M059J (cell line): ENCODE measurements at places on chromosomes 12 and 14. TPM values are rescaled to one million over a fixed set of nuclear protein-coding genes. Genes with fewer than 3 reads are reported as not detected.

DNA sequence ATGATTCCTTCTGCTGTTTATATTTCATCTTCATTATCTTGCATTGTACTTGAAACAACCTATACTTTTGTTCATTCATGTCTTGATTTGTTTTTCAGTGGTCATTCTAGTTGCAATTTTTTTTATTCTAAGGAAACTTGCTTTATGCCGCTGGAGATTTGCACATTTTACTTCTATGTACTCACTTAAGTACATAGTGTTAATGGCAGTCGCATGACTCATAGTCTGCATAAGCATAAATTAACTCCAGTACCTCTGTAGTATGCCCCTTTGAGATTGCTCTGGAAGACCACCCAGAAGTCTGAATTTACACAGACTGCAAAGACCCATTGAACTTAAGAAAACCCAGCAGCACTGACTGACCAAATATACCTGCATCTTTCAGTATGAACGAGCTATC is 77.0 kb downstream of the MSRB3 start:
- DNase-seq = peak; percentile 5

The SAV1 gene
- total RNA-seq = 9.2 and 14.1 TPM in 2 replicates

- peak; percentile 69 for DNase-seq
Measured at GRCh38 chr12:46608431-46609272, 217.1 kb downstream of the SLC38A4 start.

- DNase-seq = no peak
Measured at GRCh38 chr12:75577812-75578211, 66.4 kb upstream of the KRR1 start.

GRCh38 chr14:65382586-65382985 is 29.9 kb upstream of the FUT8 start:
- no peak for DNase-seq

The ADCY6 gene
- 7.1 and 16.3 TPM in 2 replicates for total RNA-seq

- peak; percentile 54 for DNase-seq
Measured at GRCh38 chr14:104708606-104709268, 15.3 kb upstream of the ADSS1 start.

DNA sequence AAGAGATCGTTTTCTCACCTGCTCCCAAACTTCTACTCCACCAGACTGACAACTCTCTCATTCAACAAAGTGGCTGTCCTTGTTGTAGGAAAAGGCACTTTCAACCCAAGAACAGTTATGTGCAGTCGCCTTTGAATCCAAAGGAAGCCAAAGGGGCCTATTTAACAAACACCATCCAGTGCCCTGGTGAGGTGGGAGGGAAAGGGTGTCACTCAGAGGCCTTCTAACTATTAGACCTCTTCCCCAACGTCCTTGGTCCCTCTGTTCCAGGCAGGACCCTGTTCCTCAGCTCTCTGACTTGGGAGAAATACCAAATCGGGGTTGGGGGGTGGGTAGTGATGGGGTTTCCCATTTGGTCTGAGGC is 3.2 kb downstream of the SIX4 start:
- no peak for DNase-seq

DNA sequence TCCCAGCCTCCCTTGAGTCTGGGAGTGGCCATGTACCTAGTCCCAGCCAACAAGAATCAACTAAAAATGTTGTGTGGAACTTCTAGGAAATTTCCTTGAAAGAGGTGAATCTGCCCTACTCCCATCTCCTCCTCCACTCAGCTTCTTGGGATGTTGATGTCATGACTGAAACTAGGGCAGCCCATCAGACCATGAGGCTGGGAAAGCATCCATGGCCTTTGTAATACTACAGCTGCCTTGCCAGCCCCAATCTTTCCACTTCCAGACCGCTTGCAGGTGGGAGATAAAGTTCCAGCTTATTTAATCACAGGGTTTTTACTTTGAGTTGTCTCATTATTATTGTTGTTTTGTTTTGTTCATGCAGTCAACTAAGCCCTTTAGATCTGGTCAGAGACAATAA is 170.3 kb upstream of the LMNTD1 start:
- DNase-seq = no peak

GRCh38 chr12:101552277-101552676 is 42.5 kb upstream of the MYBPC1 start:
- peak; percentile 31 for DNase-seq

- no peak for DNase-seq
Measured at GRCh38 chr14:104583424-104584306, 4.1 kb downstream of the C14orf180 start.

The ARHGDIB gene
- total RNA-seq = 14.9 and 17.7 TPM in 2 replicates

The DYRK2 gene
- total RNA-seq = 8.3 and 18.5 TPM in 2 replicates

DNA sequence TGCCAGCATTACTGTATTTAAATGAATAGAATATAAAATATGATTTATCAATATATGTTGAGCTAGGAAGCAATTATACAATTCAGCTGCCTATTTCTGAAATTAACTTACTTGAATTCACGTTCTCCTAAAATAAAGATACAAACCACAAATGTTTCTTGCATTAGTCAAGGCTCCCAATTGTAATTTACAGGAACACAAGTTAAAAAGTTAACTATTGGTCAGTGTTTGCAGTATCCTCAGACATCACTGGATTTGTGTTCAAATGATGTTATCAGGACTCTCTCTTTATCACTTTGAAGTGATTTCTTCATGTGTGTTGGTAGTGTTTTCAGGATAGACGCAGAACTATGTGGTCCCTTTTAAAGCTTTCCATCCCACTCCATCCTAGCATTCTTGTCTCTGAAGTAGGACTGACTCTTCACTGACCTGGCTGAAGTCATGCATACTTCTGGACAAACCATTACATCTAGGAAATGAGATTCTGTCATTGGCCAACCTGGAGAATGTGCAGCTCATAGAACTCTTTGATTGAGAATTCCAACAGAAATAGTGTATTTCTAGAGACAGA is 156.1 kb downstream of the KICS2 start:
- peak; percentile 41 for DNase-seq

GRCh38 chr14:55973285-55973800 is 144.9 kb upstream of the PELI2 start:
- no peak for DNase-seq
